ENCODE measurements at places on chromosomes 6 and 20. TPM values are rescaled to one million over a fixed set of nuclear protein-coding genes. Genes with fewer than 3 reads are reported as not detected.

The ENPP3 gene
- 0.39 TPM for total RNA-seq

The LRRC73 gene
- total RNA-seq, result 3.4 TPM

The APOM gene
- total RNA-seq, result 2.3 TPM

The TMEM244 gene
- not detected for total RNA-seq

The F13A1 gene
- total RNA-seq, result 2.4 TPM

The SAPCD1 gene
- 11.6 TPM for total RNA-seq

All from cardiac muscle cell (in vitro differentiated cells and primary cell).